CD4-positive, alpha-beta T cell treated with Interleukin-12 subunit alpha and Interleukin-12 subunit beta, for 1 hour (primary cell): ENCODE measurements at places on chromosomes 6 and 20.

- no peak for DNase-seq
Measured at GRCh38 chr20:51553897-51554486, 11.5 kb upstream of the NFATC2 start.

DNA sequence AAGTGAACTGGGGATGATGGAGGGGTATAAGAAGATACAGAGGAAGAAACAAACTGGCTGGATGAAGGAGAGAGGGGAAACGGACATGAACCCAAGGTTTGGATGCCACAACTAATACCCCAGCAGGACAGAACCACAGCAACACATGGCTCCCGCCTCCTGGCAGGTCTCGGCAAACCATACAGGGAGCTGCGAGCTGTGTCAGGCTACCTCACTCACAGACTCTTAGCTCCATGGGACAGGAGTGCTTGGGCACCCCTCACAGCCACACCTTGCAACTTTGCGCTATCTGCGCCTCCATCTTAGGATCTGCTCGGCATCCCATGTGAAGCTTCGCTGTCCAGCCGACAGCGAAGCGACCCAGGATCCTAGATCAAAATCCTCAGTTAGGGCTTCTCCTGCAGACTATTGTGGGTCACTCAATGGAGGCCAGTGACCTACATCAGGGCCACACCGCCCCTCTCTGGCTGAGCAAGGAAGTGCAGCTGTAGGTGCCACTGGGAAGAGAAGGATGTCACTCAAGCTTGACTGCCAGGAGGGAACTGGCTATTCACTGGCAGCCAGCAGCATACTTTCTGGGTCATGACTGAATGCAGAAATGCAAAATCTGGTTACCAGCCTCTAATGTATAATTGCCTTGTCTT, 174.4 kb upstream of the RIN2 start:
- DNase-seq = peak; percentile 11

DNA sequence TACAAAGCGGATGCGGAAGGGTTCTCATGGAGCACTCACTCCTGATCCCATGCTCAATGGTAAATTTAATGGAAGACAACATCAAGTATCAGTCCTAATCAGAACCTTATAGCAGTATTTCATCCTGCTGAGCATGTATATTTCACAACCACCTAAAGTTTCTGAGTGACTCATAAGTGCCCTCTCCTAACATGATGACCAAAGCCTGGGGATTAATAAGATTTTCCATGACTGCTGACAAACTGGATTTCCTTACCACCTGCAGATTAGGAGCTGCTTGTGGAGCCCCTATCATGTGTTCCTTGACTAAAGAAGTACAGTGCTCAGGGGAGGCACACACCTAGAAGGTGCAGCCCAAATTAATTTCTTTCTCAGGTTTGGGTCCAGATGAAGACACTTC, 112.8 kb downstream of the INSM1 start:
- DNase-seq = no peak

DNA sequence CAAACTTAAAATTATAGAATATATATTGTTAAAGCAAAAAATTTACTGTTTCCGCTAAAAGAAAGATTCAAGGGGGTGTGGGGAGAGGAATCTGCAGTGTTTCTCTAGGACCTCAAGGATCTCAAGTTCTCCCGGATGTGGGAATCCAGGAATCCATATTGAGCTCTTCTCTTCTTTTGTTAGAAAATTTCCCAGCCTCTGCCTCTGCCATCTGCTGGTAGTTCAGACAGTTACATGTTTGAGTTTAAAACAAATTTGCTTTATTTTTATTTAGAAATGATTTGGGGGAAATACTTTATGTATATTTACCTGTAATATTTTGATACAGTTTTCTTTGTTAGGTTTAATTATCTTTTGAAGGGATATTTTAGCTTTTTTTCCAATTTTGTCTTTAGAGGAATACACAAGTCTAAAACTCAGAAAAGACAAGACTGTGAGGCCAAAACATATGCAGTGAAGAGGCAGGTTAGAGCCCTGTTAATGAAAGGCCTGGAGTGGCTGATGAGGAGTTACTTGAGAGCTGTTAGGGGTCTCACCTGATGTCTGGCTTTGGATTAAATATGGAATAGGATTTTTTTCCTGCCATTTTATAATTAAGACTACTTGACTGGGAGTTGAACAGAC, 268.8 kb downstream of the ARID1B start:
- no peak for DNase-seq

DNA sequence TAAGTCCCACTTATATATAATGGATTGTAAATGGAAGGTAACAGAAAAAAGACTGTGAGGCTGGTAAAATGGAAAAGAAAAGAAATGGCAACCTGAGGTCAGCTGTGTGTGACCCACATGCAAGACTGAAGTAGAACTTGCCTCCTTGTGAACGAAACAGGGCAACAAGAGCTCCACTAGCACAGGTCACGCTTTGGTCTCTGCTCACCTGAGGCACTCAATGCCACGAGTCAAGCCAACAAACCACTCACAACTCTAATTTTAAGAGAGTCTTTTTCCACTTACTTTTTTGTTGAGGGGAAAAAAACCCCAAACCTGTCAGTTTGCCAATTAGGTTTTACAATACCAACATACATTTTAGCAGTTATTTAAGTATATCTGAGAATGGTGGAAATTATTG, 65.2 kb downstream of the PDE10A start:
- DNase-seq = no peak

DNA sequence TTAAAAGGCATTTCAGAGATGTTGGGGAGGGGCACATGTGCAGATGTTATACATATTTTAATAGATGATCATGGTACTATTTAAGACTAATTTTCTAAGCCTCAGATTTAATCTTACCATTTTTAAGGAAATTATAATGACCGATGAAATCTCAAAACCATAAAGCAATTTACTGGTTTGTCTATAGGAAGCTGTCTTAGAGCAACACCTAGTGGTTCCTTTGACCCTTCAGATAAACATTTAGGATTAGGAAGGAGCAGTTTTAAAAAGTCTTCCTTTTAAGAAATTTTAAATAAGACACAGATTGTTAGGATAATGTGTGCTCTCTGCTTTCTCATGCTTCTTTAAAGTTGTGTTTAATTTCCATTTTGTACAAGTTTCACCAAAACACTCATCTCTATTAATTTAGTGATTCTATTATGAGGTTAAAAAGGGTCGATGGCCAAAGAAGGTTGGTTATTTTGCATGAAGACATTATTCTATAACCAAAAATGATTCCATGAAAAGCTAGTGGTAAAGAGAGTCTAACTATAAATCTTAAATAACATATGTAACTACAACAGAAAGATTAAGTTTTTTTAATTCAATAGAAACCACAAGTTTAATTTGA, 376.4 kb downstream of the HACE1 start:
- DNase-seq = no peak

DNA sequence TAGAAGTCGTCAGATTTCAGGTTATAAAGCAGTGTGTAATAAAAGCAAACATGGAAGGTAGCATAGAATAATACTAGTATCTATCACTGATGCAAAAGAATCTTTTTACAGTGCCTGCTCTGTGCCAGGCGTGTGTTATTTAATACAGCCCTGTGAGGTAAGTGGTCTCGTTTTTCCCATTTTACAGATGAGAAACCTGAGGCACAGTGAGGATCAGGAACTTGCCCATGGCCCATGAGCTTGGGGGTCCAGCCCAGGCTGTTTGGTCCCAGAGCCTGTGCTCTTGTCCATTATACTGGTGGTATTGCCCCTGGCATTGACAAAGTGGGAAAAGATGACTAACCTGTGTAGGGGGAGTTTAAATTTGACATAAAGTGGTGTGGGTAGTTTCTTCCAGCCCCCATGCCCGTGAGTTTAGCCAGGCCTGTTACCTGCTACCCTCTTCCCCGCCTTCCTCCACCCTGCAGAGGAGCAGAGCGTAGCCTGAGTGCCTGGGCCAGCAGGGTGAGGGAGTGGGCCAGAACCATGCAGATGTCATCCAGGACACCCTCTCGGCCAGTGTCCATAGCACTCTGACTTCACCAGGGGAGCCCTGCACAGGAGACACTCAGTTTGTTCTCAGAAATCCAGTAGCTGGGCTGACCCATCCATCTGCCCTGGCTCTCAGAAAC, 16.6 kb downstream of the WRNIP1 start:
- no peak for DNase-seq

- no peak for DNase-seq
Measured at GRCh38 chr6:31609519-31610406, 5.3 kb upstream of the AIF1 start.

GRCh38 chr20:46816886-46817638, 77.6 kb upstream of the EYA2 start:
- DNase-seq = no peak

DNA sequence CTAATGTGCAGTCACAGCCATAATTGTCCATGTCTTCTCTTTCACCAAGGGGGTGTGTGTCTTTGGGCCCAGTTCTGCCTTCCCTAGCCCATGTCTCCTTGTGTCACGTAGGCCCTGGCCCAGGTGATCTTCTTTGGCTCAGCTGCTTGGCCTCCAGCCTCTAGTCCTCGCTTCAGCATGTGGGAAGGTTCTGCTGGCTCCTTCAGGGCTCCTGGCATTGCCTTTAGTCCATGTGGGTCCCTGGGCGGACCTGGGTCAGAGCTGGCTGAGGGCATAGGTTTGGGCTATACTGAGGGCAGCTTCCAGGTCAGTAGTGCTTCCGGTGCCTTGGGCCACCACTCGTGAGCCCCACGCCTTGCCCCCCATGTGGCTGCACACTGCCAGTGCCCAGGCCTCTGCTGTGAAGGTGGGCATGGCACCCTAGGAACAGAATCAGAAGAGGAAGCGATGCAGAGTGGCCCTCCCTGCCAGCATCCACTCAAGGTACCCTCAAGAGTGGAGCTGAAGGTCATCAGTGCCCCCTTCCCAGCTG, 12.8 kb downstream of the AARS2 start:
- DNase-seq = no peak

GRCh38 chr6:151409260-151409659, 17.9 kb upstream of the ZBTB2 start:
- no peak for DNase-seq

DNA sequence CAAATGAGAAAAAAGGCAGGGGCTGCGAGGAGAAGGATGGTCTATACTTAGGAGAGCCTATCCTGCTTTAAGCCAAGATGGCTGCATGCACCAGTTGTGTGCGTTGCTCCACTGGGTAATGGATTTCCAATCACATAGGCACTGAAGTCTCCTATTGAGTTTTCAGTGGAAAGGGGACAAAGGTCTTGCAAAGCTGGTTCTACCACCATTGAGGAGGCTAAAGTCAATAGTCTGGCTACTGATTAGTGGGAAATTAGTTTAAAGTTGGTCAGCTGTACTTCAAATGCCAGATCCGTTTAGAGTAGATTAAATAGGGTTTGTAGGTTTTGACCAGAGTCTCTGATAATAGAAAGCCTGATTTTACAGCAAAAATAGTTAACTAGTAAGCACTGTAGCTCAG, 104.9 kb downstream of the SESN1 start:
- no peak for DNase-seq

GRCh38 chr6:70118670-70119069, 184.2 kb downstream of the COL9A1 start:
- DNase-seq = no peak

GRCh38 chr6:1659816-1660215, 50.1 kb downstream of the FOXC1 start:
- DNase-seq = no peak

DNA sequence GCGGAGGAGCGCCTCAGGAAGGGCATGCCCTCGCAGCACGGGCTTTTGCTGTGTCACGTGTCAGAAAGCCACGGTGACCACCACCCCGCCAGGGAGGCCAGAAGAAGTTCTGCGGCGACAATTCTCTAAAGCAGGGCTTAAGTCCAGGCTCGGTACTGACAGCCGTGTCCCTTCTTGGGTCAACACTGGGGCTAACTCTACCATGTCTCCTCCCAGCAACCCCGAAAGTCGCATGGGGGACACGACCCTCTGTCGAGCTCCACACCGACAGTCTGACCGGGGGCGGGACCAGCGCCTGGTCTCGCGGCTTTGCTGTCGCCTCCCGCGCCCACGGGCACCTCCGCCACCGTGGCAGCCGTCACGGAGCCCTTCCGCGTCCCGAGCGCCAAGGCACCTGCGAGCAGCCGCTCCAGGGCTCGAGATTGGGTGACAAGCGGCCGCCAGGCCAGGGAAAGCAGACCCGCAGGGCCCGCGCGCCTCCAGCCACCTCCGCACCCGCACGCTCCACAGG, 534 bp downstream of the NANP start:
- DNase-seq = peak; percentile 18

- no peak for DNase-seq
Measured at GRCh38 chr20:9195031-9195430, 126.1 kb downstream of the PLCB4 start.

DNA sequence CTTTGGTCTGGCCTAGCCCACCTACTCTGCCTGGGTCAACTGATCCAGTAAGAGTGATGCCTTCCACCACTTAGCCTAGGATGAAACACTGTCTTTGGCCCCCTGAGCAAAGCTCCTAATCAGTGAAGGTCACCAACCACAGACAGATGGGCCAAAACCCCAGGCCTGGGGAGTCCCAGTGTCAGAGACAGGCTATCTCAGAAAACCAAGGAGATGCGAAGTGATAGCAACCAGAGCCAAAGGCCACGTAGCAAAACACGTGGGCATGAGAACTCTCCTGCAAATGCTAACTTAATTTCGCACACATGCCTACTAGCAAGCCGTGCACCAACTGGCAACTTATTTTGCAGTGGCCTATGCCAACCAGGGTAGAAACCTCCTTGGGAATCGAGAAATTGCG, 29.1 kb downstream of the AGPAT4 start:
- DNase-seq = no peak

- DNase-seq = no peak
Measured at GRCh38 chr20:35007413-35007812, 51.7 kb downstream of the MYH7B start.

DNA sequence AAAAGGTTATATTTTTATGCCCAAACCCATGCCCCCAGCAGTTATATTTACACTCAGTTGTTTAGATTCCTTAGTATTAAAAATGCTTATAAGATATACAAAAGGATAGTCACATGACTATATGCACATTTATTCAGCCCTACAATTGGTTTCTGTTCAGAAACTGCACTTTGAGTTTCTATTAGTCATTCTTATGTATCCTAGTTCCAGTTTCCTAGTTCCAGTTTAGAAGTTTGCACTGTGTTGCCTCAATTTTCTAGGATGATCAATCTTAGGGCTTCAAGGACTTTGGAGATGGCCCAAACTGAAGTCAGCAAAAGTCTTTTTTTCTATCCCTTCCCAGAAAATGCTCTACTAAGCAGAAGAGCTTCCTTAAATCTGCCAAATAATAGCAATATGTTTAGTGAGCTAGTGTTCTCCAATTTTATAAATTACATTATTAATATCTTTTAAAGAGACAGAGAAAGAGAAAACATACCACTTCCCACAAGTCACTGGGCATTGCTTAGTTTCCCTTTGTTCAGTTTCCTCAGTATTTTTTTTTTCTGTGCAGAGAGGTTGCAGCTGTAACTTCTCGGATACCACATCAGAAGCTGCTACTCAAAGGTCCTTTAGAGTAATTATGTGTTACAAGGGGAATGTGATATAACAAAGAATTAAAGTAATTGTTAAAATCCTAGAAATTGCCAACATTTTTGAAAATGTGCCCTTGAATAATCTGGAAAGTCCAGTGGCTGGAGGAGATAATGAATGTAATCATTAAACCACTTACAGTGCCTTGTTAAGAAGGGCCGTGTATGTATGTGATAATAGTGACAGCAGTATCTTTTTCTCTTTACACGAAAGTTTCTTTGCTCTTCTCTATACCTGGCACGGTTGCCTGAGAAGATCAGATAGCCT, 138.8 kb downstream of the KHDRBS2 start:
- DNase-seq = no peak
